ENCODE measurements at places on chromosomes 3 and 15.

DNA sequence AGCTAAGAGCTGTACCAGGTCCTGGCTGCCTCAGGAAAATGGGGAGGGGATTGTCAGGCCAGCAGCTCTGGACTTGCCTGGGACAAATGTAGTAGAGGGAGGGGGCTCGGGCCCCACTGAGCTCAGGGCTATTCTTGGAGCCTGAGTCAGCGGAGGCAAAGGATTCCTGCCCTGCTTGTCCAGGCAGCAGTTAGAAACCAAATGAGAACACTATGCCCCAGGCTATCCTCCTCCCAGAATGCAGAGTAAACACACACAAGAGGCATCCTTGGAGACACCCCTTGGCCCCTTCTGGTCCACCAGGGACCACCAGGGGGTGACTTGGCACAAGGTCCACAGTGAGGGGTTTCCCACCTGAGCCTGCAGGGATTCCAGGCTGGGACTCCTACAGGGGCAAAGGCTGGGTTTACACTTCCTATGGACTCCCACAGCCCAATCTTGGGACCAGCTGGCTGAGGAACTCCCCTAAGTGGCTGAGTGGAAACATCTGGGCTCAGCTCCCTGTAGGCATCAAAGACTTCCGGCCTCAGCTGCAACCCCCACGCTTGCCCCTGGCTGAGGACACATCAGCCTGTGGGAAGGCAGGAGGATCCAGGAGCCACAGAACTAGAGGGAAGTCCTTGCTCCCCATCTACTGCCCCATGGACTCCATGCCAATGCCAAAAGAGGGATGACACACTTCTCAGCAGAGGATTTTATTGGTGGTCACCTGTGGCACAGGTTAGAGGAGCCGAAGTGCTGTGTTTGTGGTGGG lies 3.4 kb upstream of the COL7A1 start:
- DNase-seq: peak; percentile 77

DNA sequence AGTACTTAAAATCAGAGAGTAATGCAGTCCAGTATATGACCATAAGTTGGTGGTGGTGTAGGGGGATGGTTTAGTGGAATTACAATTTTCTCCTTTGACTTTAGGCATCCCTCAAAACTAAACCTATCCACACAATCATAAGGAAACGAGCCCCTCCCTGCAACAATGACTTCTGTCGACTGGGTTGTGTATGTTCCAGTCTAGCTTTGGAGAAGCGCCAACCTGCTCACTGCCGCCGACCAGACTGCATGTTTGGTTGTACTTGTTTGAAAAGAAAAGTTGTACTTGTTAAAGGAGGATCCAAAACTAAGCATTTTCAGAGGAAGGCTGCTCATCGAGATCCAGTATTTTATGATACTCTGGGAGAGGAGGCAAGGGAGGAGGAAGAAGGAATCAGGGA lies 52.8 kb downstream of the MGA start:
- no peak for DNase-seq

GRCh38 chr15:57505056-57505715 lies 86.5 kb upstream of the MYZAP start:
- DNase-seq: no peak

- no peak for DNase-seq
Observed at GRCh38 chr3:145531548-145531947, 629.4 kb downstream of the PLOD2 start.

DNA sequence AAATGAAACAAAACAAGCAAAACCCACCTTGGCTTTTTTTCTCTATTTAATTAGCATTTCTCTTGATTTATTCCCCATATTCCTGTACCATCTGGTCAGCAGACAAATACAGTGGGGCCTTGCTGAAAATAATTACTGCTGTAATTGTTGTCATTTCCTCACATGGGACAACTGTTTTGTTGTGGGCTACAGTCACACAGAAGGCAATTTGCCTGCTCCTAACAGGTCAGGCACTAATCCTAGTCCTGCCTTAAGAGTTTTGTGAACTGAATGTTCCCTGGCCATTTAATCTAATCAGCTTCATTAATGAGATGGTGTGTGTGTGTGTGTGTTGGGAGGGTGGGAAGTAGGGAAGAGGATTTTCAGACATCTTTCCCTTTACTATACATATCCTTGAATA lies 11.6 kb downstream of the TRPC1 start:
- DNase-seq: no peak

DNA sequence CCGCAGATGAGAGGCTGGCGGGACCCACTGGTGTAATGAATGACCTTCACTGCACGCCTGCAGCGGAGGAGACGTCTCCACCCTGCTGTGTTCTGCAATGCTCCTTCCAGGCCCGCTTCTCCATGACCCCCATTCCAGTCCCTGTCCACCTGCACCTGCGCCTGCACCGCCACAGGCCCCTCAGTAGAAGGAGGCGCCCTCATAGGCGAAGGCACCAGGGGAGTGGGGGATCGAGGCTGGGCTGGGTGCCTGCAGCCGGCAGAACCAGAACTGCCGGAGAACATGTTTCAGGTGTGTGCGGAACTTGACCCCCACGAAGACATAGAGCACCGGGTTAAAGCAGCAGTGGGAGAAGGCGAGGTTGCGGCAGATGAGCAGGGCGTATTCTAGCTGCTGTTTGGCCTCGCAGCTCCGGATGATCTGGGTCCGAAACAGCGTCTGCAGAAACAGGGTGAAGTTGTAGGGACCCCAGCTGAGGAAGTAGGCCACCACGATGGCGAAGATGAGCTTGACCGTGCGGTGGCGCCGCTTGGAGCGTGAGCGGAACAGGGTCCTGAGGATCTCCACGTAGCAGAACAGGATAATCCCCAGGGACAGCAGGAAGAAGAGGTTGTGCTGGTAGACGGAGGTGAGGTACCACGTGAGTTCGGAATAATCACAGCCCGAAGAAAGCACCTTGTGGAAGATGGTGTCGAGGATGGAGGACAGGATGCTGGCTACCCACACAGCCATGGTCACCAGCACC lies 6.3 kb downstream of the XCR1 start:
- DNase-seq: no peak

DNA sequence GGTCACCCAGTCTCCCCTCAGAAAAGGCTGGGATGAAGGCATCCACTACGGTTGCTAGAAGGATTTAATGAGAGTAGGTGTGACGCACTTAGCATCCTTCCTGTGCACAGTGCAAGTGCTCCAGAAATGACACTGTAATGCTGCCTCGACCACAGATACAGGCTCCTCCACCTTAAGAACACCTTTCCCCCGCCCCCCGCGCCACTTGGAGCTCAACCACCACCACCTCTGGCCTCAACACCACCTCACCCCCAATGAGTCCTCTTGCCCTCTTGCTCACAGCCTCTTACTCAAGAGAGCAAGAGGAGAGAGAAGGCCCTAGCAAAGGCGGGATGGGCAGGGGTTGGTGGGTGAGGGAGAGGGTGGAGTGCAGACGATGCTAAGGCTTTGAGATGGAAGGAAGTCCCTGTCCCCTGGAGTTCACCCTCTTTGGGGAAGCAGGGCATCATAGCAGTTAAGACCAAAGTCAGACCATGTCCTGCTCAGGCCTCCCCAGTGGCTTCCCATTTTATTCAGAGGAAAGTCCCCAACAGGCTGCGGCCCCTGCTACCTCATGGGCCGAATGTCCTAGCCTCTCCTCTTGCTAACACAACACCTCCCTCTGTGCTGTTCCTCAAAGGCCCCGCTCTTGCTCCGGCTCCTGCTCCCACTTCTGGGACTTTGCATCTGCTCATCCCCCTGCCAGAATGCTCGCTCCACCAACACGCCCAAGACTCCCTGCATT lies 8.3 kb downstream of the STARD5 start:
- no peak for DNase-seq

GRCh38 chr15:100020189-100020588 lies 287.0 kb upstream of the LYSMD4 start:
- no peak for DNase-seq

DNA sequence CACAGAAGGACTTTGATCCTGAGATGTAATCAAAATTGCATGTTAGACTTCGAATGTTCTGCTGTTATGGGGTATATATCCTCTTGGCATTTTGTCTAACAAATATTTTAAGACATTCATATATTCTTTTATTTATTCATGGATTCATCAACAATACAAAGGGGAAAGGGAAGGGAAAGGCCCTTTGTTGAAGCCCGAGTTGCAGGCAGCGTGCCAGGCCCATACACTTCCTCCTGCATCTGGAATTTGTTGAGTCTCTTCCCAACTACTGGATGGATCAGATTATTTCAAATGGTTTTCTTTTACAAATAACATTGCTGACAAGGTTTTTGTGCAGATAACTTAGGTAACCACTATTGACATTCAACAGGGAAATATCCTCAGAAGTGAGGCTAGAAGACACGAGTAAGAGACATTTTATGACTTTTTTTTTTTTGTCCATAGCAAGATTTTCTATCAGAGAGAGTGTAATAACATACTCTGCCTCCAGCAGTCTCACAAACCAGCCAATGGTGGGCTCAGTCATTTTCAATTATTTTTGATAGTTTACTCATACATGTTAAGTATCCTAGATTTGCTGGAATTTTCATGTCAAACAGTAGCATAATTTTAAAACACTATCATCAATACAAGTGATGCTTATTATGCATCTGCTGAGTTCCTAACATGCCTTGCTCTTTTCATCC lies 94.3 kb downstream of the RPL39L start:
- DNase-seq: no peak

GRCh38 chr3:145673838-145674237 lies 487.1 kb downstream of the PLOD2 start:
- DNase-seq: no peak

- no peak for DNase-seq
Observed at GRCh38 chr3:18474202-18474601, 49.1 kb upstream of the SATB1 start.

- DNase-seq: no peak
Observed at GRCh38 chr3:117651246-117651645, 941.7 kb downstream of the TUSC7 start.

DNA sequence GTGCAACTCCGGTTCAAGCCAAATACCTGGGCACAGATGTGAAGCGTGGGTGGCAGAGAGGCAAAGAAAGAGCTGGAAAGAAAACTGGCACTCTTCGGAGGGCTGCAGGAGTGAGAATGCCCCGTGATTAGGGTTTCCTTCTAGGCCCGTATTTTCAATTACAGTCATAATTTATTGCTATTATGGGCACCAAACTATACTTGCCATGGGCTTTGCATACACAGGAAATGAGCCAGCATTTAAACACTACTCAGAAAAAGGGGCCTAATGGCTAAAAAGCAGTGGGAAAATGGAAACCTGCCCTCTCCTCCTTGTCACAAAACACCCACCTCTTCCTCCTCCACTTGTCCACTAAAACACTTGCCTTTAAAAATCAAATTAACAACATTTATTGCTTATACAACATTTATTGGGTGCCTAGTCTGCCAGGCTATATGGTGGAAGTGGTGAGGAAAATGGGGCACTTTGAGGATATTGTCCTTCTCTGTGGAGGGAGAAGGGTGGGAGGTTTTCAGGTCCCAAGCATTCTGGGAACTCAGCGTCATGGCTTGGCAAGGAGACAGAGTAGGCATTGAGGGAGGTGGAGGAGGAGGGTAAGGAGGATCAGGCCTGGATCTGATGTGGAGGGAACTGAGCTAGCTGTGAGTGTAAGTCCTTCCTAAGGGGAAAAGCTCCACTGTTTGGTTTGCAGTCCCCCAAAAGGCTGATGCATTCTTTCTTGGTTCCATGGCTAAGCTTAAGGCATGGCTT lies 160.9 kb downstream of the SLCO3A1 start:
- no peak for DNase-seq

GRCh38 chr3:49665822-49666519 lies 8.2 kb upstream of the APEH start:
- no peak for DNase-seq

DNA sequence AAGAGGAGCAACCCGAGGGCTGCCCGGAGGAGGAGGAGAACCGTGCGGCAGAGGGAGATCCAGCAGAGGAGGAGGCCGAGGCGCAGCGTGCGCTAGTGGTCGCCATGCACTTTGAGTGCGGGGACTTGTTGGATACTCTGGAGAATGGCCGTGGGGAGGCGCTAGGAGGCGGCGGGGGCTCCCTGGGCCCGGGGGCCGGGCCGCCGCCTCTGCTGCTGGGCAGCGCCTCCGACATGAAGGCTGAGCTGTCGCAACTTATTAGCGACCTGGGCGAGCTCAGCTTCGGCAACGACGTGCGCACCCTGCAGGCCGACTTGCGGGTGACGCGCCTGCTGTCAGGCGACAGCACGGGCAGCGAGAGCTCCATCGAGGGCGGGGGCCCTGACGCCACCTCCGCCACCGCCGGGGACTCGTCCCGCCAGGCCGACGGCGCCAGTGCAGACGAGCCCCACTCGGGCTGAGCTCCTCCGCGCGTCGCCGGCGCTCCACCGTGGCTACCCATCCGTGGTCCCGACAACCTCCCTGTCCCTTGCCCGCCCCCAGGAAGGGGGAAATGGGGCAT lies 2.0 kb downstream of the FAM43A start:
- DNase-seq: no peak

GRCh38 chr15:42499858-42500609 lies 4.6 kb downstream of the SNAP23 start:
- no peak for DNase-seq

GRCh38 chr15:42184296-42184695 lies 23.8 kb downstream of the VPS39 start:
- no peak for DNase-seq

GRCh38 chr3:140207541-140207940 lies 272.6 kb downstream of the CLSTN2 start:
- DNase-seq: no peak

DNA sequence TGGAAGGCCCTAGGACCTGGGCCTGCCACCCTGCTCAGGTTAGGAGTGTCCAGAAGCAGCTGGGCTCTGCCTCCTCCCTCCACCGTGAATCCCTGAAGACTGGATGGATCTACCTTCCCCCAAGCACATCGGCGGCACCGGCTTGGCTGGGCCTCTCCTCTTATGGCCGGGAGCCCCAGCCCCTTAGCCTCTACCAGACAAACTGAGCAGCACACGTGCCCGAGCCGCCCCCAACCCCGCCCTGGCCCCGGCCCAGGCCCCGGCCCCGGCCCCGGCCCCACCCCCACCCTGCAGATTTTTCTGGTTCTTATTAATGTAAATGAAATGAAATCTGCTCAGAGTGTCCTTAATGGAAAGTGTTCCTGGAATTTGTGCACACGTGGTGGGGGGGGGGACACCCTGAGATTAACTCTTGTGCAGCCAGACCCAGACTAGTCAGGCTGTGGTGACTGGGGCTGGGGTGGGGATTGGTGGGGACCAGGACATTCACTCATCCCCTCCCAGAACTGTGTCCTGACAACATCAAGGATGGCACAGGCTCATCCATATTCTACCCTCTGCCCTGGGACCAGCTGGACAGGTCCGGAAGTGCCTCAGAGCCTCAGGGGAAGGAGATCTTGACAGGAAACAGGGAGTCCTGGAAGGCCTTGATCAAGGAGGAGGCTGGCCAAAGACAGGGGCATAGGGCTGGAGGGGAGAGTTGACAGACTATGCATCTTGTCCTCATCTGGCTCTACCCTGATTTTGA lies 30.9 kb upstream of the SEMA3F start:
- DNase-seq: no peak

- DNase-seq: no peak
Observed at GRCh38 chr3:183409219-183409618, 19.2 kb downstream of the MCF2L2 start.

GRCh38 chr3:151412989-151413388 lies 28.4 kb upstream of the P2RY12 start:
- no peak for DNase-seq

GRCh38 chr3:197835509-197835908 lies 44.5 kb downstream of the LRCH3 start:
- DNase-seq: no peak

Data from right renal pelvis (tissue), 4 donors.